ENCODE measurements at places on chromosomes 7 and 10. TPM values are rescaled to one million over a fixed set of nuclear protein-coding genes. Genes with fewer than 3 reads are reported as not detected.

Gene TMEM229A
- total RNA-seq, result not detected

Gene RTKN2
- total RNA-seq, result 7.4 TPM

Gene MRLN
- total RNA-seq, result not detected

Gene ADRB1
- 0.85 TPM for total RNA-seq

Gene RAB19
- total RNA-seq, result 22.7 TPM

Gene GJD4
- total RNA-seq, result not detected

Gene INMT
- 6.0 TPM for total RNA-seq

Gene SPDYE2B
- not detected for total RNA-seq

Gene ENKUR
- total RNA-seq, result 0.48 TPM

Gene CPA5
- total RNA-seq, result not detected

Gene PKD2L1
- 0.50 TPM for total RNA-seq

Gene H2AZ2
- 242 TPM for total RNA-seq

Gene MCU
- total RNA-seq, result 109 TPM

Gene CEP55
- 30.0 TPM for total RNA-seq

Gene CTAGE6
- total RNA-seq, result not detected

Gene SH2D4B
- not detected for total RNA-seq

Data from colonic mucosa (tissue), 4 donors.